ENCODE measurements at places on chromosomes 4 and X.
A peak's percentile ranks its signal among the peaks of the same experiment; 100 is the strongest.

DNA sequence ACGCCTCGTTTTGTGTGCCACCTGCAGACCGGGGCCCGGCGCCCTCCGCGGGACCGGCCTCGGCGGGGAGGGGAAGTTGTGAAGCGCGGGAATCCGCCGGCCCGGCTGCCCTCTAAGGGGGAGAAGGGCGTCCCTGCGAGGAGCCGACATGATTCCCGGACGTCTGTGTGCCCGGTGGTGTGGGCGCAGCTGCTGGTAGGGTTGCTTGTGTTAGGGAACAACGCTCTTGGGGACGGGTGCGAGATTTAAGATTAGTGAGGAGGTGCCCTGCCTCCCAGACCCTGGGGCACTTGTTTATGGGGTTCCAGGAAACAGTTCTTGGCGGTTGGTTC is 627 bp downstream of the CDKN2AIP start:
- no peak for DNase-seq

DNA sequence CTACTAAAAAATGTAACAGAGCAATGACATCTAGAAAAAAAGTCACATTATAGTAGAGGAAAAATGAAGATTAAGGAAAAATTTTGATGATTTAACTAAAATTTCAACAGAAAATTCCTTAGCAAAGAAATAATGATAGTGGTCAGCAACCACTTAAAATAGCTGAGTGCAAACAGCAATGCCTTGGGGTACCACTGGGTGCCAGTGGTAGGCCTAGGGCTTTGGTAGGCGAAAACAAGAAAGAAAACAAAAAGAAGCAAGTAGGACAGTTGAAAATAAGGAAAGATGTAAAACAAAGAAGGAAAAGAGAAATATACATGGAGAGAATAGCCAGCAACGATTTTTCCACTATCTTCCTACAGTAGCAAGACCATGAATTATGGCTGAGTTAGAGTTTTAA is 313.5 kb upstream of the IRS4 start:
- DNase-seq, result peak; percentile 52

DNA sequence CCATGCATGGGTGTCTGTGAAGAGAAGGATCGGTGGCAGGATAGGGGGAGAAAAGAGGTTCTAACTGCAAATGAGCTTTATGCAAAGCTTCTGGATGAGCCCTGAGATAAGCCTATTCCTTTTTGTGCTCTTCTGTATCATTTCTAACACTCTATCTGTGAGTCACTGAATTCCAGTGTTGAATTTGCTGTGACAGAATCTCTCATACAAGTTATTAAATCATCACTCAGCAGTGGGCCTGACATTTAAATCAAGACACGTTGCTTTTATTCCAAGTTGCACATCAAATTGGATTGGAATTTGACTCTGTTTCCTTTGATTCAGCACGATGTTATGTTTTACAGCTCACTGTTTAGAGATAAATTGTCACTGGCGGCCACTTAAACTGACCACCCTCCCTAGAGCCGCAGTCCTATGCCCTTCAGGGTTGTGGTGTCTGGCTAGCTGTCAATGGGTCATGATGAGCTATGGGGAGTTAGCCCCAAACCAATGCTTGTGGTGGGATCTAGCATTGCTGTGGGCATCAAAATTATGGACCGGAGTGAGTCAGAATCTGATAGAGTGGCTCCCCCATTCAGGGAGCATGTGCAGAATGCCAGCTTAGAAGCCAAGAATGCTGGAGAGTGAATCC is 42.7 kb downstream of the LHFPL1 start:
- no peak for DNase-seq

GRCh38 chrX:73446831-73447230 is at the start of gene CDX4:
TSS of gene CDX4 (plus strand) at chrX:73447053. CDS start at chrX:73447254, 201 bp downstream.
- DNase-seq, result peak; percentile 57

- DNase-seq, result peak; percentile 35
Observed at GRCh38 chrX:134622056-134622812, 36.0 kb downstream of the PLAC1 start.

DNA sequence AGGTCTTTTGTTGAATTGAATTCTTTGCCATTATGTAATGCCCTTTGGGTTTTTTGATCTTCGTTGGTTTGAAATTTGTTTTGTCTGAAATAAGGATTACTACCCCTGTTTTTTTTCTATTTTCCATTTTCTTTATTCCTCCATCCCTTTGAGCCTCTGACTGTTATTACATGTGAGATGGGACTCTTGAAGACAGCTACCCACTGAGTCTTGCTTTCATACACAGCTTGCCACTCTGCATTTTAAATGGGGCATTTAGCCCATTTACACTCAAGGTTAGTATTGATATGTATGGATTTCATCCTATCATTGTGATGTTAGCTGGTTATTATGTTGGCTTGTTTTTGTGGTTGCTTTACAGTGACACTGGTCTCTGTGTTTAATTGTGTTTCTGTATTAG is 736.2 kb upstream of the GRID2 start:
- DNase-seq, result no peak

- DNase-seq, result peak; percentile 63
Observed at GRCh38 chrX:40108959-40109287, 11.2 kb upstream of the BCOR start.

- no peak for DNase-seq
Observed at GRCh38 chr4:77852892-77853495, 9.6 kb upstream of the MRPL1 start.

DNA sequence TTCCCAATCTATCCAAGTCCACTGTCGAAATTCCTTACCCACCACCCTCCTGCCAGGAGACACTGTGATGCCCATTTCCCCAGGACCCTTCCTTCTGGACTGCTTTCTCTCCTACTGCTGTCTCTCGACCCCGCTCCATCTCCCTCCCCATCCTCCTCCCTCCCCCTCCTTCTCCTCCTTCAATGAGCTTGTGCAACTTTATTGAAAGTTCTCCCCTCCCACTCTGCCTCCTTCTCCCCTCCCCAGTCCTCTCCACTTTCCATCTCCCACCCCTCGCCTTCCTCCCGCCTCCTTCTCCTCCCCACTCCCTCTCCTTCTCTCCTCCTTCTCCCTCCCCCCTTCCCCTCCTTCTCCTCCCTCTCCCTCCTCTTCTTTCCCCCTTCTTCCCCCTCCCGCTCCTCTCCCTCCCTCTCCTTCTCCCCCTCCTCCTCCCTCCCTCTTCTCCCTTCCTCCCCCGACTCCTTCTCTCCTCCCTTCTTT is 116.6 kb upstream of the FAT1 start:
- no peak for DNase-seq

DNA sequence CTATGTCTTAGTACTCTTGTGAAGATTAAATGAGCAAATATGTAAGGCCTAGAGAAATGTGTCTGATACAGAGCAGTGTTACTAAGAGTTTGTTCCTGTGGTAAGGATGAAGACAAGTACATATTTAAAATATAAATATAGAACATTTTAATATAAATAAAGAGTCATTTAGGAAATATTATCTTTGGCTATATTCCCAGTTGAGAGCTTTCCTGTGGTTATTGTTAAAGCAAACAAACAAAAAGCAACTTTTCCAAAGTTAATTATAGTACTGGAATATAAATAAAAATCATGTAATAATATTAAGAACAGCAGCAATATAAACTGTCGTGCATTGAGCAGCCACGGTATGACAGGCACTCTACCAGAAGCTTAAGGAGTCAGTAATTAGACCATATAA is 472.5 kb downstream of the INPP4B start:
- DNase-seq, result no peak

GRCh38 chr4:120874792-120875774 is 47.4 kb downstream of the PRDM5 start:
- peak; percentile 30 for DNase-seq

- DNase-seq, result no peak
Observed at GRCh38 chr4:25977397-25978170, 63.6 kb downstream of the SMIM20 start.

DNA sequence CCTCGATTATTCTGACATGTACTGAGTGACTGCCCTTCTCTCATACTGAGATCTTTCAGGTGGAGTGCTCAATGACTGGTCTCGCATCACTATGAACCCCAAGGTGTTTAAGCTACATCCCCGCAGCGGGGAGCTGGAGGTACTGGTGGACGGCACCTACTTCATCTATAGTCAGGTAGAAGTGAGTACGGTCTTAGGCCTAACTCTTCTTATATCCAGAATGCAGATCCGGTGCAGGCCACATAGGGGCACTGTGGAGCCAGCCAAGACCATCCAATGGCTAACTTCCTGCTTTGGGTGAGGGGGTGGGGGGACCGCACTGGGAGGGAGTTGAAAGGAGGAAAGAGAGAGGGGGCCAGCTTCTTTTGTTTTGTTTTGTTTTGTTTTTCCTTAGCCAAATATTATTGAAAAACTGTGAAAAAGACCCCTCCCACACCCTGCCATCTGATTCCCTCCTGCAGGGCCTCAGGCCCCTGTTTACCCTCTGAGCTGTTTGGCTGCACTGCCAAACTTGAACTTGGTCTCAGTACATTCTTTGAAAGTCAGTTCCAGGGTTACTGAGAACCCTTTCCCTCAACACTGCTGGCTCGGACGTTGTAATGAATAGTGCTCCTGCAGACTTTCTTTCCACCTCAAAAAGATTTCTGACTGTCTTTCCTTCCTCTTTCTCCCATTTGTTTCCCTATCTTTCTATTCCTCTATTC is 16.2 kb downstream of the AWAT2 start:
- peak; percentile 73 for DNase-seq

DNA sequence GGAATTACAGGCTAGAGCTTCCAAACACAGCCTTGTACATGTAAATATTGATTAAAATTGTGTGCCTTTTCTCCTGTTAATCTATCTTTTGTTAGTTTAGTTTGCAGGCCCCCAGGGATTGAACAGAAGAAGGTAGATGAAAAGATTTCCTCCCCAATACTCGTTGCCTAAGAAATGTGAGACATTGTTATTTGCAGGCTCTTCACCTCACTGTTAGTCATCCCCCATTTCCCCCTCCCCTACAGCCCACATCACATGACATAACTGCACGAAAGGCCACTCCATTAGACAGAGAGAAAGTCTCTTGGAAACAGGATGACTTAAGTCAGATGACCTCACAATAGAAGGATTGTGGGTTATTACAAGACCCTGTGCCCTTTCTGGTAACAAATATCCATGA is 13.3 kb upstream of the MID1 start:
- DNase-seq, result no peak

DNA sequence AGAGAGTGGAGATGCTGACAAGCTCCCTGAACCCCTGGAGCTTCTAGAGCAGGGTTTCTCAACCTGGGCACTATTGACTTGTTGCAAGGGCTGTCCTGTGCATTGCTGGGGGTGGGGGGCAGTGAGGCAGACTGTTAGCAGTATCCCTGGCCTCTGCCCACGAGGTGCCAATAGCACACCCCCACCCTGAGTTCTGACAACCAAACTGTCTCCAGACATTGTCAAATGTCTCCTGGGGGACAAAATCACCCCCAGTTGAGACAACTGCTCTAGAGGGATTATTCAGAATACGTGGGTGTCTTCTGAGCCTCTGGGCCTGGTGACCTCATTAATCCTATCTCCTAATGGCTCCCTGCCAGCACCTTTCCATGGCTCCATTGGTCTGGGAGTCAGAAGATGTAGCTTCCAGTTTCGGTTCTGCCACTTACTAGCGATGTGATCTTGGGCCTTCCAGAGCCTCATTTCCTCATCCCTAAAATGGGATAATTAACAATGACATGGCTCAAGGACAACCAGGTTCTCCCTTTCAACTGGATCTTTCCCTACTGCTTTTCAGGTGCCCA is 17.6 kb upstream of the PJA1 start:
- no peak for DNase-seq

GRCh38 chrX:48800574-48801279 is 1.1 kb upstream of the HDAC6 start:
- DNase-seq, result no peak

GRCh38 chr4:52550186-52550585 is 108.9 kb downstream of the USP46 start:
- DNase-seq, result no peak

DNA sequence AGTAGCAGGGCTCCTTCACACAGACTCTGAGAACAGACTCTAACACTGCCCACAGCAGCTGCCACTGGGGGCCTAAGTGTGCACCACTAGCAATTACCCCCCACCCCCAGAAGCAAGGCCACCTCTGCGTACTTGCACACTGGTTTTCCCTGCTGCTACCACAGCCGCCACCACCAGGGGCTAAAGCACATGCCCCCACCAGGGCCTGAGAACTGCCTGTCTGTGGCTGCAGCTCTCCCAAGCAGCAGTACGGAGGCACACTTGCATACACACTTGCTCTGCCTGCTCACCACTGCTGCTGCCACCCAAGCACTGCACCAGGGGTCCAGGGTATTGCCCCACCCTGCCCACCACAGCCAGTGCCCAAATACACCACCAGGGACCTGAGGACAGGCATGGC is 59.6 kb downstream of the SCML2 start:
- DNase-seq, result peak; percentile 30

GRCh38 chrX:128106630-128107029 is 54.4 kb upstream of the ACTRT1 start:
- peak; percentile 28 for DNase-seq

DNA sequence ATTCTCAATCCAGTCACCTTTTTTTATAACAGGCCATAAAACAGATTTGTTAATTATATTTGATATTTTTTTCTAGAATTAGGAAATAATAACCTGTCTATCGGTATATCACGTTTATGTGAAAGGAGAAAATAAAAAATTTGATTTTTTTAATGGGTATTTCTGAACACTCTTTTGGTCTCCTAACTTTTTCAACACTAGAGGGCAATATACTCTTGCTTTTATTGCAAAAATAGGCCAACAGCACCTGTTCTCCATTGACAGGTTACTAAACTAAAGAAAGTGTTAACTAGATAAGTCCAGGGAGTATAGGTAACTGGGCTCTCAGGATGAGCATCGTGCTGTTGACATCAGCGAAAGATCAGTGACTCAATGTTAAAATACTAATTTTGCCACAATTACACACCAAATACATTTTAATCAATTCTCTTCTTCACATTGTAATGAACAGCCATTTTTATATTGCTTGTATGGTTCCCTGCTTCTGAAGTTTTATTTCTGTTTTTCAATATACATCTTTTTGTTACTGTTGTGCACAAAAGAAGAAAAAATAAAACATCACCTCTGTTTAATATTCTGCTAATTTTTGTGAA is 22.8 kb downstream of the NDST4 start:
- no peak for DNase-seq

- no peak for DNase-seq
Observed at GRCh38 chr4:1746919-1747602, 25.7 kb downstream of the TACC3 start.

DNA sequence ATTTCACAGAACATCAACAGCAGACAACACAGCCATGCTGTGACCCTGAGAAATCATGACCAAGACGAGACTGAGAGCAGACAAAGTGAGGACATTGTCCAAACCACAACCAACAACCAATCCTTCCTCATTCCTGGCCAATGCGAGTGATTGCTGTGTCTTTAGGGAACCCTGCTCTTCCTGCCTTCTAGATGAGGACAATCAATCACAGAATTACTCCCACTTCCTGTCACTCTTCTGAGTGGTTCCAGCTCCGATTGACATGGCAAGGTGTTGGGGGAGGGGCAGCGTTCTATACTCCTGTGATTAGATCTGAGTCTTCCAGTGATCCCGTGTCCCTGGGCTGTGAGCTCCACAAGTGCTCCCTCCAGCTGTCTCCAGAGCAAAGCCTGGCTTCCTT is 227.8 kb downstream of the STIM2 start:
- no peak for DNase-seq

- DNase-seq, result no peak
Observed at GRCh38 chr4:187283201-187283955, 559.7 kb upstream of the FAT1 start.

GRCh38 chr4:182427554-182427953 is 184.4 kb downstream of the TENM3 start:
- DNase-seq, result no peak

Data from H9 (cell line).